ENCODE measurements at places on chromosomes 2 and 18.

GRCh38 chr2:41735476-41735875 lies 312.3 kb upstream of the PKDCC start:
- DNase-seq: no peak

DNA sequence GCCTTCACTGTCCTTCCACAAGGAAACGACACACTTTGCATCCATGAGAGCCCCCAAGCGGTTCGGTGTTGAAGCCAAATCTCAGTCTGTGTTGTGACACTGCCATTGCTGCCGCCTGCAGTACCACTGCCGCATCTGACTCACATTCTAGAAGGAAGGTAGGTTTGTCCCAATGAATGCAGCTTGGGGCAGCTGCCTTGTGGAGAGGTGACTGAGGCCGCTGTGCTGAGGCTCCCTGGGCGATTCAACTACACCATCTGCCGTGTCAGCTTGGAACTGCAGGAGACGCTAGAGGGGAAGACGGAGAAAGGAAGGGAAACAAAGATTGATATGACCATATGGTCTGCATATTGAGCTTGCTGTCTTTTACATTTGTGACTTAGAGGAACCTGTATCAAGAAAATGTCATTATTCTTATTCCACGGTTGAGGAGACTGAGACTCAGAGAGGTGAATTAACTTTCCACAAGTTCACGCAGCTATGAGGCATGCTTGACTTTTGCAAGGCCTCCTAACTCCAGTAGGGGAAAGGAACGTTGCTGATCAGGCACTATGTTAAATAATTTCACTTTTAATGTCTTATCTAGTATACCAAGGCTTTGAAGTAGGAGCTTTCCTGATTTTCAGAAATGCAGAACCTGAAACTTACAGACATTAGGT lies 43.5 kb upstream of the LMAN1 start:
- DNase-seq: peak; percentile 65

DNA sequence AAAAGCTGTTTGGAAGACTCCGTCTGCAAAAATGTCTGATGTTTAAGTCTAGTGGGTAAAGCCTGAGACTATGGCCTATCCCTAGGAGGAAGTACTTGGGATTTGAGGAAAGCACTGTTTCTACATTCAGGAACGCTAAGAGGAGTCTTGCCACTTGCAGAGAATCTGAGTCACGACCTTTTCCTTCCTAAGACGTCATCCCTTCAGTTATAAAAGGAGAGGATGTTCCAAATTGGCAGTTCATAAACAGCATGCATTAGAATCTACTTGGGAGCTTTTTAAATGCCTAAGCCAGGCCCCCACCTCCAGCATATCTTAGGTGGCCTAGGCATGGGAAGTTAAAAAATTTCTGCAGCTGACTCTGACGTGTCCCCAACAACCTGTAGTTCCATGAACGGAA lies 125.9 kb downstream of the TTC32 start:
- DNase-seq: no peak

DNA sequence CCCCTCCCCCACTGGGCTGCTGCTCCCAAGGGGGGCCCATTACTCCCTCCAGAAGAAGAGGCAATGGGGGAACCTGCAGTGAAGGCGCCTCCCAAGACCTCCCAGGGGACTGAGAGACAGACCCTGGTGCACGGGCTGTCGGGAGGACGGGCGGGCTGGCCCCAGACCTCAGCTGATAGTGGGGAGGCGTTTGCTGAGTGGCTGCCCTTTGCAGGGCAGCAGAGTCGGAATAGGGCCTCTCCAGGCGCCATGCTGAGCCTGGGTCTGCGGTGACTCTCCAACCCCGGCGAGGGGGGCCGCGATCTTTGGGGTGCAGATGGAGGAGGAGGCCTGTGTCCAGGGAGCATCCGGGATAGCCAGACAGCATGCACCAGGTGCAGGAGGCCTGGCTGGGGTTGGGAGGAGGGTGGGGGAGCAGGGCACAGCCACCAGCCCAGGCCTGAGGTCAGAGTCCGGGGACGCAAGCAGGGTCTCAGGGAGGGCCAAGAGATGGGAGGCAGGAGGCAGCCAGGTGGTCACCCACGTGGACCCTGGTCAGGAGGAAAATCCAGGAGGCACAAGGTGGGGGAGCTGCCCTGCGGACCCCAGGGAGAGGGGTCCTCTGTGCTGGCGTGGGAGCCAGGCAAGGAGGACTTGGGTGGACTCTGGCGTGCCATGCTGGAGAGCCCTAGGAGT lies 11.0 kb downstream of the CROCC2 start:
- DNase-seq: no peak

GRCh38 chr2:45301307-45302277 lies 292.3 kb upstream of the SIX2 start:
- no peak for DNase-seq

DNA sequence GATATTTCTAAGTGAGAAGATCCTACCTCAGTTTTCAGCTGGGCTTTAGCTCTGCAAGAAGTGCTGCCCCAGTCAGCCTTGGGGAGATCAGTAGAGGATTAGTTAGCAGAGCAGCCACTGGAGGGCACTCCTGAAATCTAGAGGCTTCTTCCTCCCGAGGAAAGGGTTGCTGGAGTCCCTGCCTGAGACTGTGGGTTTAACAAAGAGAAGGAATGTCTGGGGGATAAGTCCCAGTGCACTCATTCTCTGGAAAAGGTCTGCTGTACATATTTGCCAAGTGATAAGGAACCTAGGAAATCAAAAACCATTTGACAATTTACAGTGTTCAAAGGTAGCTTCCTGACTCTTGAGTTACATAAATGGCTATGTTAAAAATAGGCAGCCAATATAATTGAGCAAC lies 207.2 kb downstream of the SLC8A1 start:
- DNase-seq: no peak

GRCh38 chr2:119638685-119639554 lies 40.1 kb upstream of the TMEM177 start:
- DNase-seq: no peak

DNA sequence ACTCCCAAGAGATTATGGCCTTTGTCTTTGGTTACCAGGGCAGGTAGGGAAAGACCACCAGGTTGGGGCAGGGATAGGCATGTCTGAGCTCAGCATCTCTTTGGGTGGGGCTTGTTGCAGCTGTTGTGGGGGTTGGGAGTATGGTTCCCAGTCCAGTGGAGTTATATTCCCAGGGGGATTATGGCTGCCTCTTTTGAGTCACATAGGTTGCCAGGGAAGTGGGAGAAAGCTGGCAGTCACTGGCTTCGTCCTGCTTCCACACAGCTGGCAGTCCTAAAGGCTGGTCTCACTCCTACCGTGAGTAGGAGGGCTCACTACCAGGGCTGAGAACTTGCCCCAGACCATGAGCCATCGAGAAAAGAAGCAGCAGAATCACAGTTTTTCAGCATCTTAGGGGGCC lies 79.1 kb downstream of the LYPD6 start:
- DNase-seq: no peak

- DNase-seq: no peak
Observed at GRCh38 chr18:52694804-52695203, 354.8 kb downstream of the DCC start.

DNA sequence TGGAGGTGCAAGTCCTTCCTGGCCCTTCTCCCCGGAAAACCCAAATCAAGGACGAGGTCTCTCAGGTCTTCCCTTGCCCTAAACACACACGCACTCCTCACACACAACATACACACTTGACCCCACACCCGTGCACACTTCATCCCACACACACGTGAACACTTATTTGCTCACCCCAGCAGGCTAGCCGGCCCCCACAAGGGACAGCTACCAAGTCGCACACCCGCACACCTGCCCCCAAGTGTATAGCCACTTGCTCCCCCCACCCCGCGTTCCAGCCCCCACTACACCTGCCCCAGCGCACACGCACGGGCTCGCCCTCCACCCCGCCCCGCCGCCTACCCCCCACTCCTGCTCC lies 359 bp downstream of the TGFBRAP1 start:
- no peak for DNase-seq

- no peak for DNase-seq
Observed at GRCh38 chr2:107589079-107589491, 237.6 kb upstream of the RGPD4 start.

DNA sequence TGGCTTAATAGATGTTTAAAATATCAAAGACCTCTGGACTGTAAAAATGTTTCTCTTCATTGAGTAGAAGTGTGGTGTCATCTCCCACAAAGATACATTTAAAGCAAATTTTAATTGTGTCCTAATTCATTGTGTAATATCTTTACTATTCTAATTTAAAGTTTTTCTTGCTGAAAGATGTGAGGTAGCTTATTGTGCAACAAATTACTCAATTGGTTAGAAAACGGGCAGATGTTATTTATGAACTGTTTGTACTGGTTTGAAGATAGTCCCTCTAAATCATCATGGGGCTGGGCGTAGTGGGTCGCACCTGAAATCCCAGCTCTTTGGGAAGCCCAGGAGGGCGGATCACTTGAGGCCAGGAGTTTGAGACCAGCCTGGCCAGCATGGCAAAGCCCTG lies 65.3 kb downstream of the CYBRD1 start:
- DNase-seq: no peak

DNA sequence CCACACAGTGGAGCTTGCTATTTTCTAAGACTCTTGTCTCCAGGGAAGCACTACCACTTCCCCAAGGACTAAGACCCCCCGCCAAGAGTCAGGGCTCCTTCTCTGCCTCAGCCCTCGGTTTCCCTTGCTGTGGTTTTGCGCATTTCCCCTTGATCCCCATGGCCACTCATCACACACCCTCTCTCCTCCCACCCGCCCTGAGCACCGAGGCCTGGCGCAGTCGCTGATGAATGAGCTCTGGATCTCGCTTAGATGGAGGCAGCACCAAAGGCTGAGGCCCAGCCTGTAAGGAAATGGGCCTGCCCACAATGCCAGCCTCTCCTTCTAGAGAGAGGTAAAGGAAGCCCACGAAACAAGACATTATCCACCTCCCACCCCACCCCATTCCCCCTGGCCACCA lies 96.9 kb downstream of the TNS1 start:
- no peak for DNase-seq

GRCh38 chr2:71558300-71559051 lies 105.1 kb downstream of the DYSF start:
- no peak for DNase-seq

- DNase-seq: no peak
Observed at GRCh38 chr2:133927894-133928293, 326.0 kb upstream of the MGAT5 start.

DNA sequence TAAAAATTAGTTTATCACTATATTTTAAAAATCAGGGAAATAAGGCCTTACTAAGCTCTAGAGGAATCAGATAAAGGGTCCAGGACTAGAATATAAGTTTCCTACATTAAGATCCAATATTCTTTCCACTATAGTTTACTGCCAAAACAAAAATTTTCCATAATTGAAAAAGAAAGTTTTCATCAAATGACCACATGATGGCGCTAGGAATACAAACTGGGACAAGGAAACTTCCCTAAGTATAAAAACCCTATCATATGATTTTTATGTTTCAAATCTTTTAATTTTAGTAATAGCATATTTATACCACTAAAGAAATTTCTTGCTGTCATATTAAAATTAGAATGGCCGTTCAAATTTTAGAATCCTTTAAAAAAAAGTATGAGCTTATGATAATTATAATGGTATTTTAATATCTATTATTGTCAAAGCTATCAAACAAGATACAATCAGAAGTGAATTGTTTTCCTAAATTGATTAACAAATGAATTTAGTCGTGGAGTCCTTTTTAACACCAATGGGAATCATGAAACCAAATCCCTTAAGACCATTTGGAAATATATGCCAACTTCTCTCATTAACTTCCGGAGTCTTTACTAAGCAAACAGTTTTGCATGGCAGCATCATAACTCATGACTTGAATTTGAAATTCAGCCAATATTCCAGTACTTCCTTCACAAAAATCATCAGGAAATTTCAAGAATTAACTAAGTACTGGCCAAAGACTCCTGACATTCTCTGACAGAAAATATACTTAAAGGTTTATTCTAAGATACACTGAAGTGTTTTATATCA lies 70.3 kb downstream of the SCN1A start:
- no peak for DNase-seq

DNA sequence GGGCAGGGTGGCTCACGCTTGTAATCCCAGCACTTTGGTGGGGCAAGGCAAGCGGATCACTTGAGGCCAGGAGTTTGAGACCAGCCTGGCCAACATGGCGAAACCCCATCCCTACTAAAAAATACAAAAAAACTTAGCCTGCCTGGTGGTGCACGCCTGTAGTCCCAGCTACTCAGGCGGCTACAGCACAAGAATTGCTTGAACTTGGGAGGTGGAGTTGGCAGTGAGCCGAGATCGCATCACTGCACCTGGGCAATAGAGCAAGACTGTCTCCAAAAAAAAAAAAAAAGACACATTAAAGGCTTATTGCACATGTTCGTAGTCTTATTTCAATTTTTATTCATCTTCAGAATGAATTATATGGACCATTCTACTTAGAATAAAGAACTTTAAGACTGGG lies 110.2 kb downstream of the BMPR2 start:
- no peak for DNase-seq

GRCh38 chr2:60320724-60321123 lies 232.7 kb downstream of the BCL11A start:
- DNase-seq: no peak

- no peak for DNase-seq
Observed at GRCh38 chr2:108270768-108271506, 17.8 kb upstream of the SULT1C2 start.

- DNase-seq: no peak
Observed at GRCh38 chr2:223914324-223914723, 30.8 kb downstream of the WDFY1 start.

Data from activated CD8-positive, alpha-beta memory T cell treated with anti-CD3 and anti-CD28 coated beads, Interleukin-2, amount 50 U/mL, for 4 hours (primary cell).